PC-9 (cell line): ENCODE measurements at places on chromosomes 12 and 14. TPM values are rescaled to one million over a fixed set of nuclear protein-coding genes. Genes with fewer than 3 reads are reported as not detected.

- H3K4me3 ChIP-seq = no peak overlapping the region
- no peaks in the 10 kb centered on the region for H3K27me3 ChIP-seq
- no peak overlapping the region for H3K27ac ChIP-seq
- H3K4me1 ChIP-seq = no peaks in the 10 kb centered on the region
Measured at GRCh38 chr12:90205165-90205564, 496.5 kb upstream of the ATP2B1 start.

DNA sequence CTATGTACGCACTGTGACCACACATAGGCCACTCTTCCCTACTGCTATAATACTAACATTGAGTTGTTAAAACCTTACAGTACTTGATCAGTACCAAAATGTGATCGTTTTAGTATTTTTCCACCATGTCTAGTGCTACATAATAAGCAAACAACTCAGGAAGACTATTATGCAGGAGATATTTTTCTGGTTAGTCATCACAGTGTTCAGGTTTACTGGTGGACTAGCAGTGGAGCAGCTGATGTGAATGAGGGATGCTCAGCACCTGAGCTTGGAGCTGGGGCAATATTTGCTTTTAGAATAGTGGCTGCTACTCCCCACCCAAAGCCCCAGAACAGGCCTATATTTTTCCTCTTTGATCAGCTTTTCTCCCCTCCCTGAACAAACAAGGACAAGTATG is 513.1 kb downstream of the KCNH5 start:
- H3K4me3 ChIP-seq = no peak overlapping the region
- H3K27me3 ChIP-seq = no peaks in the 10 kb centered on the region
- H3K4me1 ChIP-seq = no peaks in the 10 kb centered on the region

LMNTD1 gene
- total RNA-seq = not detected in 2 replicates

GRCh38 chr14:55718551-55718950 is 138.5 kb downstream of the KTN1 start:
- no peak overlapping the region for H3K4me3 ChIP-seq
- no peaks in the 10 kb centered on the region for H3K36me3 ChIP-seq
- H3K27me3 ChIP-seq = no peaks in the 10 kb centered on the region
- H3K4me1 ChIP-seq = peaks cover 15% of the 10 kb centered on the region
- H3K27ac ChIP-seq = no peak overlapping the region
- DNase-seq = no peak

TM9SF1 gene
- 37.3 and 41.2 TPM in 2 replicates for total RNA-seq

- no peak overlapping the region for H3K4me3 ChIP-seq
- H3K4me1 ChIP-seq = peaks cover 57% of the 10 kb centered on the region
- no peak for DNase-seq
- peak overlapping the region; percentile 84 for H3K27ac ChIP-seq
Measured at GRCh38 chr12:106113446-106113823, 25.3 kb downstream of the NUAK1 start.
